NCI-H1417 treated with DMSO at 0.1 percent for 48 hours (cell line): ENCODE measurements at places on chromosomes 1 and 21.

DNA sequence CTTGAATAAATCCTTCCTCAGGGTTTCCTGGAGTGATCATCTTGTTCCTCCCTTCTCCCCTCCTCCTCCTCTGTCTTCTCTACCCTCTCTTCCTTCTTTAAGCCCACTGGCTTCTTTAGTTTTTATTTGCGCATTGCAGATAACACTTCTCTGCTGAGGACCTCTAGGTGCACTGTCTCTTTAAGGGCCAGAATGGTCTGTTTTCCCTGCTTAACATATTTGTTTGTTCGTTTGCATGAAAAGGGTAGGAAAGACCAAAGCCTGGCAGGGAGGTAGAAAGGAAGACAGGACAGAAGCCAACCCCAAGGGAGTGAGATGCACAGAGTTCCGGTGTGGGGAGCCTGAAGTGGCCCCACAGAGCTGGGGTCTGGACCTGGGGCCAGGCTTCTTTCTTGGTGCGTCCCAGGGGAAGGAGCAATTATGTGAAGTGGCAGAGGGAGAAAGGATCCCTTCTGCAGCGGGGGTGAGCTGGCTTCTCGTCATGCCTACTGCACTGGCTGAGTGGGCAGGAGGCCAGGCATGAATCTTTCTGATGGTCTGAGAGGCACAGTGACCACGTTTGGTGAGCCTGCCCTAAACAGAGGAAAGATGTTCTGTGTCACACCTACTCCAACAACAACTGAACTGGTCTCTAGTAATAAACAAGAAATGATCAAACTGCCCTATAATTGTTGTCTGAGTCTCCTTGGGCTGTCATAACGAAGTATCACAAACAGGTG lies 232.7 kb downstream of the KCNJ6 start:
- DNase-seq: no peak

GRCh38 chr1:160767395-160768294 lies 28.3 kb upstream of the LY9 start:
- DNase-seq: no peak

DNA sequence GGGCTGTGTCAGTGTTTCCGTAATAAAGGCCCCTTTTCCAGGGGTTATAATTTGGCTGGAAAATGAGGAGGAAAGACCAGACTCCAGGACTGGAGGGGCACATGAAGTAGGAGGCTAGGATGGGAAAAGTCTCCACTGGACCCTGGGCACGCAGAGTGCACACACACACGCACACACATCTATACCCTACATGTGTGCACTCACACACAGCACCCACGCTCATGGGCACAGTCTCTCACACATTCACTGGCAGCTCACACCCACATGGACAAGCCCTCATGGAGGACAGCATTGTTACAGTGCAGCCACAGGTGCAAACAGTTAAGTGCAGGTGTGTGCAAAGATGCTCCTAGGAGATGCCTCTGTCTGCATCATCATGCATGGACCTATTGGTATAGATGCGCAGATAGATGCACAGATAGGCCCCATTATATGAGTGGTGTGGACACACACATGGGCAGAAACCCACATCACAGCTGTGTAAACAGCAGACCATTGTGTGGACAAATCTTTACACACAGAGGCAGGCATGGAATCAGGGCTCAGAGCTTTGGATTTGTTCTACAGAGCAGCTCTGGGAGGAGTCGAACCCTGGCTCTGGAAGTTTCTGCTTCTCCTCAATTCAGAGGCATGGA lies 9.1 kb upstream of the RUNX3 start:
- no peak for DNase-seq

DNA sequence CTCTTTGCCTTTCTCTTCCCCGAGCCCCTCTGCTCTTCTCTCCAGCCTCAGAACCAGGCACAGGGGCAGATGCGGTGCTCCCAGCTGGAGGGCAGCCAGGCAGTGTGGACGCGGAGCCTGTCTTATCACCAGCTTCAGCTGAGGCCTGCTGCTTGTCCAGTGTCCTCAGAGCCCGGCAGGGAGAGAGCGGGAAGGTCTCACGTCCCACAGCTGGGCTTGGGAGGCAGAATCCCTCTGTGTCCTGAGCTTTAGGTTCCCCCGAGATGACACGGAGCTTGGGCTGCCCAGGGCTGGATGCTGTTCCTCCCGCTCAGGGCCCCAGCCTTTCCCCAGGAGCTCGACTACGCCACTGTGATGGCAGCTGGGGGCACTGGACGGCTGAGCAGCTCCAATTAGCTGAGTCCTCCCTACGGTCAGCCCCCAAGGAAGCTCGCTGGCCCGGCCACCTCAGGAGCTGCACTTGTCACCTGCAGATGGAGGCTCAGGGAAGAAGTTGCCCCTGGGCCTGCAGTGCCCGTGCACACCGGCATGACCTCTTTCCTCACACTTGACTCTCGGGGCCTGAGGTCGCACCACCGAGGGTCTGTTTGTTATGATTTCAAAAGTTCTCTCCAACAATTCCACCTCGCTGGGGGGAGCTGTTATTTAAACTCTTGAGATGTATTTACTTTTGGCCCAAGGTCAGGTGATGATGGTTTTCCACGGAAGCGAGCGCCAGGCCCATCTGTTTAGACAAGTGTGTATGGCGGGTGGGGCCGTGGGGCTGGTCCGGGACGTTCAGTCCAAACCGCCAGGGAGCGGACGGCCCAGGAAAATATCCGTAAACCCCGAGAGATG lies 127.3 kb downstream of the SIK1 start:
- no peak for DNase-seq
